ENCODE measurements at places on chromosomes 11 and 22.
A peak's percentile ranks its signal among the peaks of the same experiment; 100 is the strongest.

- DNase-seq, result no peak
These were observed 36.1 kb upstream of the ANKK1 start for GRCh38 chr11:113351480-113351879.

DNA sequence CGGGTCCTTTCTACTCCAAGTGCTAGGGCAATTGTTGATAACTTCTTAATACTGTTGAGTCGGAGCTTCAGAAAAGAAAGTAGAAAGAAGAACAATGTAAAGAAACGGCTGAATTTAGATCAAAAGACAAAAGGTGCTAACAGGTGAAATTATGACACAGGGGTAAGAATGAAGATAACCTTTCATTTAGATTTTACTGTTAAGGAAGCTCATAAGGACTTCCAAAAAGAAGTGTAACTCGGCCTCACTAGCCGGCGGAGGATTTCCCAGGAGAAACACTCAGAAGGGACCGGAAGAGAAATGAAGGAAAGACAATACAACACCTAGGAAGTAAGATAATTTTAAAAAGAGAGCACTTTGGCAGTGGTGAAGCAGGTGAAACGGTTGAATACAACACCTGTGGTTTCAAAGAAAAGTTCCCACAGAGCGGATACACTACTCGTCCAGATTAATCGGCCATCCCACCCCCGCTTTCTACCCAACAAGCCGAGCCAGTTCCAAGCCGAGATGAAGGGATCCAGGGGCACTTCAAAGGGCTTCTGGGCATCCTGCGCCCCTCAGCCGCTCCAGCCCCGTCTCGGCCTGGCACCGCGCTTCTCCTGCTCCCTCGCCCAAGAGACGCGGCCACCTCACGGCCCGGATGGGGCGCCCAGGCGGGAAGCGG lies 737 bp downstream of the PPP2R1B start:
- DNase-seq, result peak; percentile 19

DNA sequence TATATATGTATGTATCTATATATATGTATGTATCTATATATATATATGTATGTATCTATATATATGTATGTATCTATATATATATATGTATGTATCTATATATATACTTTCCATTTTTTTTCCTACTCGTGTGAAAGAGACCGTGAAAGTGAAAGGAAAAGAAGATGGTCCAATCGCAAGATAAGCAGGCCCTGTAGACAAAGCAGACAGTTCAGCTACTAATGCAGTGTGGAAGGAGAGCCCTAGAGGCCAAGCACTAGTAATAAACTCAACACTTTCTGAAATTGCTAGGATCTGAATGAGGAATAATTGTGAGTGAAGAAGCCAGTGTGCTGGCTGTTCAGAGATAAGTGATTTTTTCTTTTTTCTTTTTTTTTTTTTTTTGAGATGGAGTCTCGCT lies 47.2 kb downstream of the MCHR1 start:
- DNase-seq, result no peak

- DNase-seq, result no peak
These were observed at the start of gene MAPK12 for GRCh38 chr22:50261615-50262459. Gene MAPK12 (minus strand): TSS chr22:50261683. CDS start chr22:50261509, 174 bp downstream.

- DNase-seq, result no peak
These were observed 56.3 kb upstream of the ADSL start for GRCh38 chr22:40289991-40290459.

DNA sequence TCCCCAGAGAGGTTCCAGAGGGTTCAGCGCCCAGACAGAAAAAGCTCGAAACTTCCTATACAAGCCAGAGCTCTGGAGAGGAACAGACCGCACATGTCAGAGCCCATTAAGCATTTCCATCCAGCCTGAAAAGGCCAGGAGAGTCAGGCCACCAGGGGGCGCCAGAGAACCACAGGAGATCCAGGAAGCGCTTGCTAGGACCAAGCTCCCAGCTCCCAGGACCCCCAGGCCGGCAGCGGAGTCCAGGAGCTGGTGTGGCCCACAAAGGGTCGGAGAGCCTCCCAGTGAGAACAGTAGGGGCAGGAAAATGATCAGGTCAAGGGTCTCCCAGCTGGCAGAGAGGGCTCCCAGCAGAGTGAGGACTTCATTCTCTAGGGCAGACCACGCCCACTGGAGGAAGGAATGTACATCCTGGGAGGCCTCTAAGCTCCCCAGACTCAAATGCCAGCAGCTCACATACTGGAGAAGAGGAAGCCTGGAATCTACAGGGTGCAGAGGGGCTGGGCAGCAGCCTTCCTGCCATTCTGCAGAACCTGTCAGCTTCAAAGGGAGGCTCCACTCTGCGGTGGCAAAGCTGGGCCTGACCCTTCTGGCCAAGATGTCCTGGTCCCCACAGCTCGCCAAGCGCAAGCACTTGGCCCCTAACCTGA lies 2.1 kb upstream of the MEI1 start:
- DNase-seq, result peak; percentile 85

- DNase-seq, result no peak
These were observed 26.3 kb upstream of the CLTCL1 start for GRCh38 chr22:19317865-19318264.

- no peak for DNase-seq
These were observed 571.8 kb downstream of the BRD1 start for GRCh38 chr22:49255741-49256318.

- no peak for DNase-seq
These were observed 1.4 kb downstream of the RCE1 start for GRCh38 chr11:66844496-66845142.

DNA sequence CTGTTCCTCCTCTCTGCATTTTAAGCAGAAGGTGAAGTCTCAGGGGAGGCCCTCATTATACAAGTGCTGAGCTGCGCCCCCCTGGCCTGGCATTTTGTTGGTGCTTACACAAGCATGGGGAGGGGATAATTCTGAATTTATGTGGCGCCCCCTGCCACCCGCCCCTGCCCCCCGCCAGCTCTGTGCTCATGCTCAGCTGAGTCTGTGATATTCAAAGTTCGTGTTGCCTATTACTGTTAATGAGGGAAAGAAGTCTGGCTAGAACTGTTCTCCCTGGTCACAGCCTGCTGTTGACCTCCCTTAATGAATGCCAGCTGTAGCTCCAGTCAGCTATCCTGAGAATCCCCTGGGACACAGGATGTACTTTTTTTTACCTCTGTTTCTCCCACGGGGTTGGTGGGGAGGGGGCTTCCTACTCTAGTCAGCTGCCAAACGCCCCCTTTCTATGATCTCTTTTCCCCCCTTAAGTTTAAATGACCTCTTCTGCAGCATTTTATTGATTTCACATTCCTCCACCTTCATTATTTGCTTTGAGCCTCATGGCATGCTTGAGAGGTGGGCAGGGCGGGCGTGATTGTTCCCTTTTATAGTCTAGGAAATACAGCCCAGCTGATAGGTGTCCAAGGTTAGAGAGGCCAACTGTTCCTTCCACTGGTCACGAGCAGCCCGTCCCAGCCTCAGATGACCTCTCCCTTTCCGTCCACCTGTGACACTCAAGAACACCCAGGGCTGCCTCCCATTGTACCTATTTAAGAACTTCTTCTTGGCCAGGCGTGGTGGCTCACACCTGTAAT lies 12.2 kb downstream of the USP2 start:
- no peak for DNase-seq

GRCh38 chr11:19604679-19605375 lies 107.8 kb upstream of the NAV2 start:
- DNase-seq, result no peak

DNA sequence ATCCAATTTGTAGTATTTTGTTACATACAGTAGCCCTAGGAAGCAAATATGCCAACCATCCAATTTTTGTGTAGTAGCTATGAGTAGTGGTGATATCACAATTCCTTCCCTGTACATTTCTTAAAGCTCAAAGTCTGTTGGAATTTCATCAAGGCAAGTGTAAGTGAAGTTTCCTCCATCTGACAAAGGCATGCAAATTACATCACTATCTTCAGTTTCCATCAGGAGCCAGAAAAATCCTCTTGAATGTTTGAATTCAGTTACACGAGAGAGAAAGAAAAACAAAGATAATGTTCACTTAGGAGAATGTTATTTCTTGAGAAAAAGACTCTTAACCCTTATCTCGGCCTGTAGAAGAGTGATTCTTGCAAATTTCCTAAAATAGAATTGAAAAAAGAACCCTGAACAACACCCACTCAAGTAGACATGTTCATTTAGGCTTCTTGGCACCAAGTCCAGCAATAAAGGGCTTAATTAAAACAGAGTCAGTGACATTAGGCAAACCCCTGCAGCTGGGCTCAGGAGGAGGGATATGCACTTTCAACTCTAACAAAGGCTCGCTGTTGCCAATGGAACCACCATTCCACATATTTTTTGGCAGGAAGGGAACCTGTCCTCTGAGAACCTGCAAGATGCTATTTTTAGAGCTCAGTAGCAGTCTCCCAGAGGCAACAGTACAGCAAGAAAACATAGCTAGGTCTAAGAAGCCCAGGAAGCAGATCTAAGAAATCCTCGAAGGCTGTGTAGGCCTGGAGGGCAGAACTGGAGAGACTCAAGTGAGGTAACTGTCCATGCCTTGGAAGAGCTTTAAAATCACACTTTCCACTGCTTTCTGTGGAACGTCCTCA lies 144.6 kb downstream of the CCDC81 start:
- DNase-seq, result no peak

- no peak for DNase-seq
These were observed 348.3 kb upstream of the B3GAT1 start for GRCh38 chr11:134760299-134760698.

DNA sequence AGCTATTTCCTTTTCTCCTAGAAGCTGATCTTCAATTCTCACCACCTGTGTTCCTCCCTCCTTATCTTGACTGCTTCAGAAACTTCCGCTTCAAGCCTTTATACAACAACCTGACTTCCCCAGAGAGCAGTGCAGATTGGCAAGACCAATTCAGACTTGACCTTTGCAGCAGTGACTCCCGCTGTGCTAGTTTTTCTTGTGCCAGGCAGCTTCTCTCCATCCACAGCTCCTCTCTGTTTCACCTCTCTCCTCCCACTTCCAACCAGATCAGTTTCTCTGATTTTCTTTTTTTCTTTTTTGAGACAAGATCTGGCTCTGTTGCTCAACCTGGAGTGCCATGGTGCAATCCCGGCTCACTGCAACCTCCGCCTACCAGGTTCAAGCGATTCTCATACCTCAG lies 74.3 kb downstream of the GRAMD1B start:
- DNase-seq, result no peak

DNA sequence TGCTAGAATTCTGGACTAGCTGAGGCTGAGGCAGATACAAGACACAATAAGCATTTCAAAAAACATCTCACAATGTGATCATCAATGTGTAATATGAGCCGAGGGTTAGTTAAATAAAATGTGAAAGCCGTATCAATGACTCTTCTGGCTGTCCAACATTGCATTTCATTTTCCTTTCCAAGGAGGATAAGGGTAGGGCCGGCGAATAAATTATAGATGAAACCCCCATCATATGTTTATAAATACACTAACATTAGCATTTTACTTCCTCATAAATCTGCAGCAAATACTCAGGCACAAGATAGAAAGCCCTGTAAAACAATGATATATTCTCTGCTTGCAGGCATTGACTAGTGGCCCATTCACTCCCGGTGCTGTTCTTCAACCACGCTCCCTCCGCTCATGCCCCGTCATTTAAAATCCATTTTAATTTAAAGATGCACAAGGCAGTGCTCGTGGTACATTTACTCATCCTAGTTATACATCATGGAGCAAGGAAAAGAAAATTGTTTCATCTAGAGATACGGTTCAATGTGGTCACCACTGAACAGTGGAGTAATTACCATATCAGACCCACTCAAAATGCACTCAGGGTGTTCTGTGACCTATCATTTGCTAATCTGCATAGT lies 59.9 kb upstream of the RCN1 start:
- DNase-seq, result no peak

Data from epithelial cell of esophagus (primary cell).